CD4-positive, alpha-beta T cell treated with Interleukin-17A for 1 hour (primary cell): ENCODE measurements at places on chromosomes 4 and X.

DNA sequence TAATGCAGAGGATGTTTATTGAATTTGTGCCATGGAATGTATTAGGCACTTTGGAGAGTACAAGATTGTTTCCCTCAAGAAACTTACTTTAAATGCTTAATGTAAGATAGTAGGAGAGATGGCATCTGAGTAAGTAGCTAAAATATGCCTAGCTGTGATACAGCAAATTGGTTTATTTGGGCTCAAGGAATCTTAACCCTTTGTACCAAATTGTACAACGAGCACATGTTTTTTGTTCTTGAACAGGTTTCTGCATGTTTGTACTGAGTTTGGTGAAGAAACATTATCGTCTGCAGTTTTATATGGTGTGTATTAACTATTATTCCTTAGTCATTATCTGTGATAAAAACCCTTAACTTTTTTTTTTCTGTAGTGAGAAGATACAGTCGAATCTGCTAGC is 48.6 kb downstream of the CDS1 start:
- DNase-seq, result no peak

- DNase-seq, result peak; percentile 39
Observed at GRCh38 chr4:121138039-121138825, 25.9 kb downstream of the TNIP3 start.

- no peak for DNase-seq
Observed at GRCh38 chr4:24168658-24169057, 278.8 kb upstream of the PPARGC1A start.

- no peak for DNase-seq
Observed at GRCh38 chrX:3176439-3176820, 135.2 kb downstream of the ARSF start.

DNA sequence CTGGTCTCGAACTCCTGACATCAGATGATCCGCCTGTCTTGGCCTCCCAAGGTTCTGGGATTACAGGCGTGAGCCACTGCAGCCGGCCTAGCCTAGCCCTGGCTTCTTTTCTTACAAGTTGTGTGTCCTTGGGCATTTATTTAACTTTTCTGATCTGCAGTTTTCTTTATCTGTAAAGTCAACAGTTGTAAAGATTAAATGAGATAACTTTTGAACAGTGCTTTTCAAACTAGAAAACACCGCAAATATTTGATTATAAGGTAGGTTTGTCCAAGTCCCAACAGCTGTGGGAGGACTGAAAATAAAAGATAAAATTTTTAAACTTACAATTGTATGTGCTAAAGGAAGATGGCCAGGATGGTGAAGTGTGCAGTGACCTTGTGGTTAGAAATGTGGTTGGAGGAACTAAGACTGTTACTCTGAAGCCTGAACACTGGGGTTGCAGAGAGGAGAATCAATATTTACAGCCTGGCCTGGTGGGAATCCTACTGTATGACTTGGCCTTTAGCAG is 44.8 kb downstream of the GSX2 start:
- no peak for DNase-seq

- DNase-seq, result no peak
Observed at GRCh38 chrX:120000490-120001246, 57.1 kb upstream of the NKAP start.

DNA sequence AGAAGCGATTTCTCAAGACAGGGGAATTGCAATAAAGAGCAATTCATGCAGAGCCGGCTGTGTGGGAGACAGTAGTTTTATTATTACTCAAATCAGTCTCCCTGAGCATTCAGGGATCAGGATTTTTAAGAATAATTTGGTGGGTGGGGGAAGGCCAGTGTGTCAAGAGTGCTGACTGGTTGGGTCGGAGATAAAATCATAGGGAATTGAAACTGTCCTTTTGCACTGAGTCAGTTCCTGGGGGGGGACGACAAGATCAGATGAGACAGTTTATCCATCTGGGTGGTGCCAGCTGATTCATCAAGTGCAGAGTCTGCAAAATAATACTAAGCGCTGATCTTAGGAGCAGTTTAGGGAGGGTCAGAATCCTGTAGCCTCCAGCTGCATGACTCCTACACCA is 502.4 kb downstream of the NLGN4X start:
- no peak for DNase-seq

DNA sequence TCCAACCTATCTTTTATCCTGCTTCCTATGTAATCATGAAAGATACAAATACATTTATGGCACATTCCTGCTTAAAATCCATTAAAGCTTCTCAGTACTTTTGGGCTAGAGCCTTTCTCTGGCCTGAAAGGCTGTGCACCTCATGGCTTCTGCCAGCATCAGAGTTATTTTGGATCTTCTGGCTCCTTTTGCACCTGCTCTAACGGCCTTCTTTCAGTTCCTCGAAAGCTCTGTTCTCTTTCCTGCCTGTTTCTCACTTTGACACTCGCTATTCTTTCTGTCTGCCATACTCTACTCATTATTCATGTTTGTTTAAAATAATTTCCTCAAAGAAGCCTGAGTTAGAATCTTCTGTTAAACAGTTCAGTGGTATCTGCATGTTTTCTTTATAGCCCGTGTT is 86.0 kb downstream of the LRP2BP start:
- DNase-seq, result no peak

- DNase-seq, result no peak
Observed at GRCh38 chrX:55011294-55011693, 11.1 kb downstream of the APEX2 start.

GRCh38 chr4:61294936-61295335 is 94.8 kb downstream of the ADGRL3 start:
- DNase-seq, result no peak

DNA sequence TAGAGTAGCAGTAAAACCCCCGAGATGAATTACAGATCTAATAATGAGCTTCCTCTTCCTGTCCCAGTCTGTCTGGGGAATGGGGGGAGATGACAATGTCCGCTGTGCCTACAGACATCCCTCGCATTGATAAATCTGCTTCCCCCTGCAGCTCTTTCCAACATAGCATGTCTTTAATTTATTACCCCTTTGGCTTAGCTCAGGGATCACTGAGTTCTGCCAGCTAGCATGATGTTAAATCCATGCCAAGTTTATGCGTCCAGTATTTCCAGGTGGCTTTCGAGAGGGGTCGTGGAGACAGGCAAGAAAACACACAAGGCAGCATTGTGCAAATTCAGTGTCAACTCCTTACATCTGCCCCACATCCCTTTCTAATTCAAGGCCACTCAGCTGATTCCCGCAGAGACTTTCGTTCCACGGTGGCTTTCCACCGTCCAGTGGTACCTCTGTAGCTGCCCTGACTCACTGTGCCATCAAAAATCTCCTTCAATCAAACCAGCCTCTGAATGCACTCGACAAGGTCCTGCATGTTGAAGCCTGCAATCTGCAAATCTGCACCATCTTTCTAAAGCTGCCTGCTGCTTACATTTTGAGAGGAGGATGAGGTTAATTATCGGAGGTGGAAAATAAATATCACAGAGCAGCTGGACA is 75.1 kb downstream of the MXRA5 start:
- no peak for DNase-seq

GRCh38 chr4:146071390-146071789 is 104.1 kb upstream of the LSM6 start:
- no peak for DNase-seq

GRCh38 chr4:188113156-188113555 is 3.8 kb upstream of the TRIML2 start:
- no peak for DNase-seq

DNA sequence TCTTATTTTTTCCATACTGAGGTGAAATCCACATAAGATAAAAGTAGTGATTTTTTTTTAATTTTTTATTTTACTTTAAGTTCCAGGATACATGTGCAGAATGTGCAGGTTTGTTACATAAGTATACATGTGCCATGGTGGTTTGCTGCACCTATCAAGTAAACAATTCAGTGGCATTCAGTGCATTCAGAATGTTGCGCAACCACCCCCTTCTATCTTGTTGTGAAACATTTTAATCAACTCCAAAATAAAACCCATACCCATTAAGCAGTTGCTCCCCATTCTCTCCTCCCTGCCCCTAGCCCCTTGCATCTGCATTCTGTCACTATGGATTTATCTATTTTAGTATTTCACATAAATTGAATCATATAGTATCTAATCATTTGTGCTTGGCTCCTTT is 121.2 kb downstream of the KLHL13 start:
- no peak for DNase-seq

DNA sequence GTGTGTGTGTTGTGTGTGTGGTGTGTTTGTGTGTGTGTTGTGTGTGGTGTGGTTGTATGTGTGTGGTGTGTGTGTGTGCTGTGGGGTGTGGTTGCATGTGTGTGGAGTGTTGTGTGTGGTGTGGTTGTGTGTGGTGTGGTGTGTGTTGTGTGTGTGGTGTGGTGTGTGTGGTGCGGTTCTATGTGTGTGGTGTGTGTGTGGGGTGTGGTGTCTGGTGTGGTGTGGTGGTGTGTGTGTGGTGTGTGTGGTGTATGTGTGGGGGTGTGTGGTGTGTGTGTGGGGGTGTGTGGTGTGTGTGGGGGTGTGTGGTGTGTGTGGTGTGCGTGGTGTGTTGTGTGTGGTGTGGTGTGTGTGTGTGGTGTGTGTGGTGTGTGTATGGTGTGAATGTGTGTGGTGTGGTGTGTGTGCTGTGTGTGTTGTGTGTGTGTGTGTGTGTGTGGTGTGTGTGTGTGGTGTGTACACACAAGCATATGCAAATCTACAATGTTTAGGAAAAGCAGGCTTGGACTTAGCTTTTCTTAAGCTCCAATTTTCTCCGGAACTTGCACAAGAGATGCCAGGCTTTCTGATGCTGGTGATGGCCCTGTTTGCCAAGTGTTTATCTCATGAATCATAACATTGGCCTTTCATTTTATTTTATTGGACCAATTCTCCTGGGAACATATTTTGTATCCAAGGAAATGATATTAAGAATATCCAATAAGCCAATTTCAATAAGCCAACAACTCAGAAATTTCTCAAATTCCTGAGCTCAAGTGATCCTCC is 148.7 kb downstream of the SPATA18 start:
- DNase-seq, result no peak

DNA sequence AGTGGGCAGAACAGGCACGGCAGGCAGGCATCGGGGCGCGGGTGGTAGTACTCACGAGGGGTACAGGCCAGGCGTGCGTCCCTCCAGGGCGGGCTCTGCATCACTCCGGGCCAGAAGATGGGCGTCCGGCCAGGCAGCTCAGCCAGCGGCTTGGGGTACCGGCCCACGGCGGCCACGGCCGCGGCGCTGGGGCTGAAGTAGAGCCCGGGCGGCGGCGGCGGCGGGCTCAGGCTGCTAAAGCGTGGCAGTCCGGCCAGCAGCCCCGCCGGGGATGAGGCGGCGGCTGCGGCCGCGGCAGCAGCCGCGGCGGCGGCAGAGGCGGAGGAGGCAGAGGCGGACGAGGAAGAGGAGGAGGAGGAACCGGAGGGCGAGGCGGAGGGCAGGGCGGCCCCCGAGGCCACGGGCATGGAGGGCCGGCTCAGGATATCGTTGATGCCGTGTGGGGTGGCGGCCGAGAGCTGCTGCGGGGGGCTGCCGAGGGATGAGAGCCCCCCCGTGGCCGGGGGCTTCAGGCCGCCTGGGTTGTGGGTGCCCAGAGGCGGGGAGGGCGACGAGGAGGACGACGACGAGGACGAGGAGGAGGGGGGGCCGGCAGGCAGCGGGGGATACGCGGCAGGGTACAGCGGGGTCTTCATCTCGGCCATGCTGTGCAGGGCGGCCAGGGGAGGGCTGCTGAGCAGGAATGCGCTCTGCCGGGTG is 1.4 kb downstream of the NKX6-1 start:
- DNase-seq, result no peak

GRCh38 chr4:127491571-127491970 is 141.2 kb upstream of the INTU start:
- DNase-seq, result no peak
